Hindlimb muscle (tissue), 1 donor: ENCODE measurements at places on chromosomes 2 and 18.
A peak's percentile ranks its signal among the peaks of the same experiment; 100 is the strongest.

- no peak for DNase-seq
Observed at GRCh38 chr2:2926858-2927175, 450.8 kb downstream of the EIPR1 start.

DNA sequence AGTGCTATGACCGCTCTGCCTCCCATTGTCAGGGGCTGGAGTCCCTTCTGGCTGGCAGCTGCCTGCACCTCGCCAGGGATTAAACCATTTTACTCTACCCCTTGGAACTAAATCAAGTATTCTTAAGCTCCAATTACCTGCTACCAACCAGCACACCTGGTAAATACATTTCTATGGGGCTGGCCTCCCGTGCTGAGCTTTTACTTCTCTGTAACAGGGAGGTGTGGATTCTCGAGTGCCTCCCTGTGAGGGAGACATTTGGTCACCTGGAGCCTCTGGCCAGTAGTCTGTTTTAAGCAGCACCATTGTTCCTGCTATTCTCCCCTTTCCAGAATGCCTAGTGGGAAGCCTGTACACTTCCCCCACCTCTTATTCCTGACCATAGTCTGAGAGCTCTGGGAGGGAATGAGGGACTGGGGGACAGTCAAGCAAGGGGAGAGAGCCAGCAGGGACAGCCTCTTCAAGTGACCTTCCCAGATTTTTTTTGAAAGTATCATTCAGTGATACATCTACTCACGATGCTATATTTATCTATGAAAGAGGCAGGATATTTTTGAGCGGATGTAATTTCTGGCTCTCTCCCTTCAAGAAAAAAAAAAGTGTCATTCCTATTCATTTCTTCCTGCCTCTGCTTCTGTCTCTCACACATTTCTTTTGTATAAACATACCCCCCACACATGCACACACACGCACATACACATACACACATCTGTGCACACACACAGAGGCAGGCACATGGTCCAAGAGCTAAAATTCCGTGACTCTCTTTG lies 112.8 kb downstream of the CAPN13 start:
- DNase-seq, result no peak

GRCh38 chr18:21598726-21599584 lies 1.5 kb downstream of the ESCO1 start:
- DNase-seq, result no peak

- DNase-seq, result no peak
Observed at GRCh38 chr2:146412625-146413024, 1432.2 kb upstream of the ACVR2A start.

GRCh38 chr2:46294176-46294836 lies 2.9 kb upstream of the EPAS1 start:
- DNase-seq, result no peak

DNA sequence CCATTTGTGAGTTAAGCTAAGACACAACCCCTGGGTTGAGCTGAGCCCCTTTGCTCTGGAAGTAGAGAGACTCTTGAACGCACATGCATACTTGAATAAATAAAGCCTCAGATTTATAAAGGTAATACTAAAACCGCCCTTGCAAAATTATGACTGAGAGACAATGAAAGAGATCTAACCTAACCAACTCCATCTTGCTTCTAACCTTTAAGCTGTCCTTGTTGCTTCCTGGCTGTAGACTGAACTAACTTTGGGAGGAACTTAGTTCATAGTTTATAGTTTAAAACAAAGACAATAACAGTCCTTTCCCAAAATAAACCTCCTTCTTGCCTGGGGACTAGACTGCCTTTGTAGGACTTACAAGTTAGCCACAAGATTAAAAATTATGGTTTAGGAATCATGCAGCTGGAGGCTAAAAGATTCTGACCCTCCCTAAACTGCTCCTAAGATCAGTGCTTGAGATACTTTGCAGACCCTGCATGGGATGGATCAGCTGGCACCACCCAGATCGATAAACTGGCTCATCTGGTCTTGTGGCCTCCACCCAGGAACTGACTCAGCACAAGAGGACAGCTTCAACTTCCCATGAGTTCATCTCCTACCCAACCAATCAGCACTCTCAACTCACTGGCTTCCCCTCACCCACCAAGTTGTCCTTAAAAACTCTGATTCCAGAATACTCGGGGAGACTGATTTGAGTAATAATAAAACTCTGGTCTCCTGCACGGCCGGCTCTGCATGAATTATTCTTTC lies 240.2 kb upstream of the SLC14A2 start:
- DNase-seq, result no peak

DNA sequence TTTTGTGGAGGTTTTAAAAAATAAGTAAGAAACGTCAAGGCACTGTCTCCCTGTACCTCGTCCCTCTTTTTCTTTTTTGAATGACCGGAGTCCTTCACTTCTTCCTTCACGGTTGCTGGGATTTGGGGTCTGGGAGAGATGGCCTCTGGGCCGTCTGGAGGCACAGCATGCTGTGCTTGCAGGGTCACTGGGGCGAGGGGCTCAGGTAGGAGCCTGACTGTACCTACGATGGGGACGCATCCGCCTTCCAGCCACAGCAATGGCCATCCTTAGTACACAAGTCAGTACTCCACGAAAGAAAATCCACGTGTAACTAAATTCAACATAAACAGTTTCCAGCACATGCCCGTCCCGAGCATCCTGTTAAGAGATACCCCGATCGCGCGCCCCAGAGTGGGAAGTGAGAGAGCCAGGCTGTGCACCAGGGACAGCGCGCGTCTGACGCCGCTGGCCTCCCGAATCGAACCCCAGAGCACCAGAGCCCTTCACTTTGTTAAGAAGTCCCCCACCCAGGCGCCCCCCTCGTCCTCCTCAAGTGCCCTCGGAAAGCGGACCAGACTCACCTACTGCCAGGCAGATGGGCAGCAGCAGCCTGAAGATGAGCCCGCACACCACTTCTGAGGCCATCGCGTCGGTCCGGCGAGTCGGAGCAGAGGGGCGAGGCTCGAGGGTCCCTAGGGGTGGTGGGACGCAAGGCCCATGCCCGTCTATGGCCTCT lies 1.2 kb downstream of the PIEZO2 start:
- DNase-seq, result no peak

GRCh38 chr2:191617575-191617974 lies 60.4 kb upstream of the NABP1 start:
- DNase-seq, result no peak

DNA sequence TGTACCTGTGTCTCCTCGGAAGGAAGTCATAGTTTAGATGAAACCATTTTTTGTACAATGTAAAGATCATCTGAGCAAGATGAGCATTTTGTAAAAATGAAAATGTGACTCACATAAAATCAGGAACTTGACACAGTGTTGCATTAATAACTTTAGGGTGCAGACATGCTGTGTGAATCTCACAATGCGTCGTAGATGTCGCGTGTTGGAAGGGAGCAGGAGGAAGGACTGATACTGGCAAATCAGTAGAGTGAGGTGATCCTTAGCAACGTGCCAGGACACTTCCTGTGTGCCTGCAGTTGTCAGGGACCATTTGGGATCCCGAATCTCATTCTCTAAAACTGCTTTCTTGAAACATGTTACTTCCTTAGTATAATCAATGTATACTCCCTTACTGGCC lies 103.1 kb downstream of the SH3BP4 start:
- no peak for DNase-seq

DNA sequence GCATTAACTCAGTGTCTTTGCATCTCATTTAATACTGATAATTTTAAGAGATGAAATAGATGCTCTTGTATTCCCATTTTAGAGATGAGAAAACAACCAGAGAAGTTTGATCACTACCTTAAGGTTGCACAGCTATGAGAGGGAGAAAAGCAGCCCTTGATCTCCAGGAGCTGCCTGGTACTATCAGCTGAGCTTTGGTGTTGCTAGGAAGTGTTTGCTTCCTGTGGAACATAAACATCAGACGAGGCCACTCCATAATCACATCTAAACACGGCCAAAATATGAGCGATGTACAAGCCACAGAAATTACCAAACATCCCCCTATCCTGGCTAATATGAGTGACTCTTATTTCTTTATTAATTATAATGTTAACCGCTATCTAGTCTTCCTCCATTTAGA lies 620 bp upstream of the WDFY1 start:
- no peak for DNase-seq

GRCh38 chr2:197137231-197137630 lies 173.3 kb downstream of the ANKRD44 start:
- DNase-seq, result no peak

- DNase-seq, result no peak
Observed at GRCh38 chr2:157334797-157335196, 9.2 kb upstream of the ERMN start.

- no peak for DNase-seq
Observed at GRCh38 chr2:32865399-32866068, 81.2 kb upstream of the LTBP1 start.

DNA sequence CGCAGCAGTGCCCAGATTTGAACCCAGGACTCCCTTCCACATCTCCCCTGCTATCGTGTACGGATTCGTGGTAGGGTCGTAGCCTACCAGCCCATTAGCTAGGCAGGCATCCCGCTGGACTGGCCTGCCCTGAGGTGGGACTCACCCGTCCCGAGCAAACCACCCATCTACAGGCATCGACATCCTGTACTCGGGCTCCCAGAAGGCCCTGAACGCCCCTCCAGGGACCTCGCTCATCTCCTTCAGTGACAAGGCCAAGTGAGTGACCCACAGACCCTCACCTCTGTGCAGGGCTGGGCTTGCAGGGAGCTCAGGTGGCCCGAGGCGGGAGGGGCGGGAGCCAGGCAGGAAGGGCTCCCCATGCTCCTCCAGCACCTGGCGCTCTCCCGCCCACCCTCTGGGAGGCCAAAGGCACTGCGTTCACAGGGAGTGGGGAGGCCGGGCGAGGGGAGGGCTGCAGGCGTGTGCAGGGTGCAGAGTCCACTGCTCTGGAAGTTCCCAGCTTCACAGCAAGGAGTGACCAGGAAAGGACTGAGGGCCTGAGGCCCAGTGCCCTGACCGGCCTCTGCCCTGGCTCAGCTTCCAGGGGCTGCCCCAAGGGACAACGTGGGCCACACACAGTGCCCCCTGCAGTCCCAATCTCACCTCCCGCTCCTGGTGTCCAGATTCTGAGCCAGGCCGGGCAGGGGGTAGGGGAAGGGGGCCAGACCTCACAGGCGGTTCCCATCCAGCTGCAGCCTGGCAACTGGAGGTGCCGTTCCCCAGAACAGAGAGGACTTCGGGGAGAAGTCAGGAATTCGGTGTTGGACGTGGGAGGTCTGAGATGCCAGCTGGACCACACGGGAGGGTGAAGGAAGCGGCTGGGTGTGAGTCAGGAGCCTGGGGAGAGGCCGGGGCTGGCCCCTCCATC lies 5.4 kb downstream of the AGXT start:
- DNase-seq, result no peak

GRCh38 chr2:174031226-174031625 lies 66.1 kb upstream of the SP3 start:
- no peak for DNase-seq

- DNase-seq, result no peak
Observed at GRCh38 chr18:37225279-37225678, 340.3 kb downstream of the CELF4 start.

- DNase-seq, result no peak
Observed at GRCh38 chr18:72208920-72209676, 335.0 kb downstream of the CBLN2 start.

- DNase-seq, result no peak
Observed at GRCh38 chr2:47034973-47035609, 119.5 kb upstream of the MCFD2 start.

DNA sequence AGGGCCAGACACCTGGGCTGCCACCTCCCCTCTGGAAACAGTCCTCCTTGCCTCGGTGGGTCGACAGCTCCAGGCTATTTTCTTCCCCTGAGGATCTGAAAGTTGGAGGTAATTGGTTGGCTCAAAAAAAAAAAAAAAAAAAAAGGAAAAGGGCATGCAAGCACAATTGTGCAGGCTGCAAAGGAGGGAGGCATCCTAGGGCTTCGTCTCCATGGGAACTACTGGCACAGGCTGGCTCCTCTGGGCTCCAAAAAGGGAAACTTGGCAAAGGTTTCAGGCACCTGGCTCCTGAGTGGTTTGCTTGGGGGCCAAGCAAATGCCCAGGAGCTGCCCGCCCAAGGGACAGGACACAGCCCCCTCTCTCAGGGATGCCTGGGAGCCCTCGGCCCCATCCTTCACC lies 1.1 kb upstream of the KCNIP3 start:
- DNase-seq, result no peak

DNA sequence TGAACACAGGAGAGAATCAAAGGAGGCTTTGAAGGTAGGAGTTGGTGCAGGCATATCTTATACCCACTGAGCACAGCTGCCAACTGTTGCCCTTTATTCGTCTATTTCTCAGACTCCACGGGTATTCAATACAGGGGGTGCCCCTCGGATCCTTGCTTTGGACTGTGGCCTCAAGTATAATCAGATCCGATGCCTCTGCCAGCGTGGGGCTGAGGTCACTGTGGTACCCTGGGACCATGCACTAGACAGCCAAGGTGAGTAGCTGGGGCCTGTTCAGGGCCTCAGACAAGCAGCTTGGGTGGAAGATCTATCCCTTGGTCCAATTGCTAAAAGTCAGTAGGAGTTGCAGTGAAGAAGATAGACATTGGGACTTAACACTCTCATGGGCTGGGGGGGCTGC lies 5.2 kb downstream of the CAD start:
- DNase-seq, result no peak

- no peak for DNase-seq
Observed at GRCh38 chr2:111633643-111634042, 250.3 kb downstream of the ANAPC1 start.

GRCh38 chr18:73983496-73983895 lies 164.1 kb downstream of the FBXO15 start:
- DNase-seq, result no peak

- DNase-seq, result peak; percentile 59
Observed at GRCh38 chr18:13260197-13260934, 41.8 kb downstream of the LDLRAD4 start.

DNA sequence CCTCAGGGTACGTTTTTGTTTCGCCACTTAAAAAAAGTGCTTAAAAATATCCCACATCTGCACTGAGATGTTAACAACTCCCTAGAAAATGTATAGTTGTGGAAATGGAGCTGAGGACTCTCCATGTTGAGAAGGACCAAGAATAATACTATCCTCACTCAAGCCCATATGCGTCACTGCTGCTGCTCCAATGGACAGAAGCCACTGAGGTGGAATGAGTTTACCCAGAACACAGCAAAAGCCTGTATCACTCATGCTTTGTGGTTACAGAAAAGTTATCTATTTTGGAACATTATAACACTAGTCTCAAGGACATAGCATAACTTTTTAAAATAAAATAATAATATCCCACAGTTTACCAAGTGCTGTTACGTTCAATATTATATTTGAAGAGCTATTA lies 31.9 kb downstream of the DSC3 start:
- no peak for DNase-seq

- no peak for DNase-seq
Observed at GRCh38 chr2:28629910-28630309, 121.7 kb upstream of the PPP1CB start.

DNA sequence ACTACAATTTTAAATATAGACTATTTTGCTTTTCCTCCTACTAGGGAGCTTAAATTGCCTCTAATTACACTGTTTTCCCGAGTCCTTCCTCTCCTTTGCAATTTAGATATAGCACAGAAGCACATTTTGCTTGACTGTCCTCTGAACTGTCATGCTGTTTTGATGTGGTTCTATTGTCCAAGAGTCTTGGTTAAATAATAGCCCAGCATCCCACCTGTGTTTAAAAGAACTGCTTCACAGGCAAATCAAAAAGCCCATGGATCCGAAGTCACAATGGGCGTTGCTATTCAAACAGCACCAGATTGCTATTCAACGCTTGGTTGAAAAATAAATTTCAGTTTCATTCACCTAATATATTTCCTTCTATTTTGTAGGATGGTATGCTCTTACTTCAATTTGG lies 22.3 kb upstream of the ACTR3 start:
- DNase-seq, result no peak

GRCh38 chr2:105802587-105802986 lies 57.9 kb downstream of the NCK2 start:
- DNase-seq, result no peak
